ENCODE measurements at places on chromosomes 11 and 22. TPM values are rescaled to one million over a fixed set of nuclear protein-coding genes. Genes with fewer than 3 reads are reported as not detected.

Gene RBMXL2
- total RNA-seq, result not detected

Gene FDXACB1
- total RNA-seq, result 12.8 TPM

DNA sequence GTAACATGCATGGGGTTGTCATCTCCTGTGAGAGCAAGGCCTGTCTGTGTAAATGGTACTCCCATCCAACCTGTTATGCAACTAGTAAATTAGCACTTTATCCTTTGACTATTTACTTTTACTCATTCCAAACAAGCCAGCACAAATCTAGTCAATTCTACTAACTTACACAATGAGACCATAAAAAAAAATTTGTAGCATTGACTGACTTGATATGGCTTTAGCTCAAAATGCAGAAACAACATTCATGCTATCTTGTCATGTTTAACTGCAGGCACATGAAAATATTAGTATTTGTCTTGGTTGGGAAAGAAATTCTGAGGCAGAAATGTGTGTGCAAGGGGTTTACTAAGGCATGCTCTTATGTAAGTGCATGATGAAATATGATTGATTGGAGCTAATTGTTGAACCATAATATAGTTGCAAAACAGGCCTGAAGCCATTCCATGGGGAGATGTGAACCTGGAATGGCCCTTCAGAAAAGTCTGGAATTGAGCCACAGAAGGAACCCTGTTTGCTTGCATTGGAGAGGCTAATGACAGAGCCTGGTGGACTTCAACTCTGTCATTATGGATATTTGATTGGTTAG is 2.5 kb downstream of the SLC22A25 start:
- no peak for DNase-seq

DNA sequence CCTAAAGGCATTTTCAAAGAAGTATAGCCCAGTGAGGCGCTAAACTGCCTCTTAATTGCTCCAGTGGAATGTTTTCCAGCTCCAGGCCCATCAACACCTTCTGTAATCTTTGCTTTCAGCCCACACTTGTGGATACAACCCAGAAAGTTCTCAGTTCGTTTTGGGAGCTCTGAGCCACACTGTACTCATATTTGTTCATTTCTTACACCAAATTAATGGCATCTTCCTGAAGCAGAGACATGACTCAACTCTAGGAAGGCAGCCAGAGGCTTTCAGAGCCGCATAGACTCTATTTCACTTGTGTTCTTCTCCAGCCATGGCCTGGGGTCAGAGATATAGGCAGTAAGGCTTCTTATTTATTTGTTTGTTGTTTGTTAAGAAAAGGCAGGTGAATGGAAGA is 175.5 kb upstream of the NCAM1 start:
- DNase-seq, result no peak

Gene A4GALT
- 0.31 TPM for total RNA-seq

GRCh38 chr11:72589802-72590761 is 84.1 kb downstream of the PDE2A start:
- no peak for DNase-seq

Gene ANKK1
- total RNA-seq, result not detected

DNA sequence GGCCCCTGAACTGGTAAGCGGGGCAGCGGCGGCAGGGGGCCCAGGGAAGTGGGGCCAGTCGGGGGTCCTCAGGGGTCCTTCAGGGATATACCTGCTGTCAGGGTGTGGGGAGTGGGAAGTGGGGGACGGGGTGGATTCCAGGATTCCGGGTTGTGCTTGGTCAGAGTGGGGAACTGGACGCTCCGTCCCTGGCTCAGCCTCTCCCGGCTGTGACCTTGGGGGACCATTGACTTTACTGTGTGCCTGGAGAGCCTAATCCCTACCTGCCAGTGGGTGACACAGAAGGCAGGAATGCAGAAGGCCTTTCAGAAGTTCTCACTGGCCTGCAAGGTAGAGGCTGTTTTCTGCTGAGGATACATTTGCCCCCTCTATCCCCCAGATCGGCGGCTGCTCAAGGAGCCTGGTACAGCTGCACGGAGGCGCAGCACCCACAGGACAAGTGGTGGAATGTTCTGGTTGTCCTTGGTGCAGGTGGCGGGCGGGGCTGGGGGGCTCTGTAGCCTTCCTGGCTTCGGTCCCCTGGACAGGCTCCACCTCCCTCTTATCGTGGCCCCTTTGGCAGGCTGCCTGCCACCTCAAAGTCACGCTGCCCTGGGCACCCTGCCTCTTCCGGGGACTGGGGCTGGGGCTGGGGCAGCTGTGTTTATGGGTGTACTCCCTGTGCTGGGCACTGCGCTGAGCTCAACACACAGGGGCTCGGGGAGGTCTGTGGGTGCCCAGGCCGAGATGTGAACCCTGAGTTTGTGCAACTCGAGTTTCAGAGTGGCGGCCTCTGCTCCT is 18.4 kb downstream of the KCNQ1 start:
- no peak for DNase-seq

DNA sequence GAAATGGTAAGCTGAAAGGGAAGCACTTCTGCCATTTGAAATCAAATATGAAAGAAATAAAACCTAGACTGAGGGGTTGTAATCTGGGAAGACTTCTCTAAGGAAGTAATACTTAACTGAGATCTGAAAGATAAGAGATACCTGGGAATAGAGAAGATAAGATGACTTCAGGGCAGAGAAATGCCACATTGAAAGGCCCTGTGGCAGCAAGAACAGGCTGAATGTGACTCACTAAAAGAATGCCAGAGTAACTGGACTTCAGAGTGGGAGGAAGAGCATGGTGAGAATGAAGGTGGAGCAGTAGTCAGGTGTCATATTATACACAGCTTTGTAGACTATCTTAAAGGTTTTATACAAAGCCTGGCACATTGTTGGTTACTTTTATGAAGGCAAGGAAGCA is 17.6 kb downstream of the CALCA start:
- no peak for DNase-seq

Gene MOGAT2
- total RNA-seq, result not detected

- no peak for DNase-seq
Measured at GRCh38 chr22:44102856-44103255, 77.9 kb upstream of the PARVG start.

Gene APOL4
- total RNA-seq, result 10.5 TPM

GRCh38 chr11:59839615-59840014 is 5.7 kb downstream of the CBLIF start:
- no peak for DNase-seq

Gene ESRRA
- 14.2 TPM for total RNA-seq

GRCh38 chr11:92857407-92857806 is 112.0 kb upstream of the MTNR1B start:
- no peak for DNase-seq

GRCh38 chr11:94169516-94169915 is 40.9 kb downstream of the PANX1 start:
- DNase-seq, result no peak

Gene RAB39A
- total RNA-seq, result 47.7 TPM
